ENCODE measurements at places on chromosomes 1 and 21.
A peak's percentile ranks its signal among the peaks of the same experiment; 100 is the strongest.

- DNase-seq, result no peak
Observed at GRCh38 chr1:241532162-241532531, at the start of gene KMO. Gene KMO (plus strand): TSS chr1:241532378. CDS start chr1:241532445, 67 bp downstream.

DNA sequence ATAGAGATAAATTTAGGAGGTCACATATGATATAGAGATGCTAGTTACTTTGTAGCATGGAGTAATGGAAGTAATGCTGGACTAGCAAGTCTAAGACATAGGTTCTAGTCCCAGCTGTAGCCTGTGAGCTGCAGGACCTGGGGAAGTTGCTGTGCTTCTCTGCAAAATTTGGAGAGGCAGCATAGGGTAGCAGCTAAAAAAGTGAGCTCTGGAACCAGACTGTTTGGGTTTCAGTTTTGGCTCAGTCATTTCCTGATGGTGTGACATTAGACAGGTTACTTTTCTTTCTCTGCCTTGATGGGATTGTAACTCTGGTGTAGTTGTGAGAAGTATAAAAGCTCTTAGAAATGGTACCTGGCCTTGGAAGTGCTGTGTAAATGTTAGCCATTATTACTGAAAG is 3.3 kb downstream of the METTL13 start:
- no peak for DNase-seq

DNA sequence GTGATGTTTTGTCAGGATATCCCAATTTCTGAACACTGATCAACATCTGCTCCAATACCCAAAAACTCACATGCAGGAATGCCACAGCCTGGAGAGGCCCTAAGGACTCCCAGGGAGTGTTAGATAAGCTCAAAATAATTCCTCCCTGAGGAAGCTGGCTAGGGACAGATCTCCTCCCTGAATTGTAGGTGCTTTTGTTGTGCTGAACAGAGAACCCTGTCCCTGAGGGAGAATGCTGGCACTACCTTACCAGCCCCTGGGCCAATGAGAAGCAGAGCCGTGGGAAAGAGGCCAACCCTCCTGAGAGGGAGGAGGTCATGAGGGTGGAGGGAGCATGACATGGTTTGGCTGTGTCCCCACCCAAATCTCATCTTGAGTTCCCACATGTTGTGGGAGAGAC is 73.6 kb upstream of the PTGFRN start:
- no peak for DNase-seq

GRCh38 chr1:116487031-116487430 is 83.8 kb downstream of the CD58 start:
- DNase-seq, result no peak

- no peak for DNase-seq
Observed at GRCh38 chr1:196317535-196318522, 290.4 kb downstream of the KCNT2 start.

GRCh38 chr1:220250681-220251080 is 21.6 kb downstream of the RAB3GAP2 start:
- DNase-seq, result no peak

GRCh38 chr1:218886101-218886871 is 287.4 kb upstream of the LYPLAL1 start:
- DNase-seq, result no peak

- DNase-seq, result peak; percentile 71
Observed at GRCh38 chr1:18557621-18558465, 72.8 kb upstream of the PAX7 start.

DNA sequence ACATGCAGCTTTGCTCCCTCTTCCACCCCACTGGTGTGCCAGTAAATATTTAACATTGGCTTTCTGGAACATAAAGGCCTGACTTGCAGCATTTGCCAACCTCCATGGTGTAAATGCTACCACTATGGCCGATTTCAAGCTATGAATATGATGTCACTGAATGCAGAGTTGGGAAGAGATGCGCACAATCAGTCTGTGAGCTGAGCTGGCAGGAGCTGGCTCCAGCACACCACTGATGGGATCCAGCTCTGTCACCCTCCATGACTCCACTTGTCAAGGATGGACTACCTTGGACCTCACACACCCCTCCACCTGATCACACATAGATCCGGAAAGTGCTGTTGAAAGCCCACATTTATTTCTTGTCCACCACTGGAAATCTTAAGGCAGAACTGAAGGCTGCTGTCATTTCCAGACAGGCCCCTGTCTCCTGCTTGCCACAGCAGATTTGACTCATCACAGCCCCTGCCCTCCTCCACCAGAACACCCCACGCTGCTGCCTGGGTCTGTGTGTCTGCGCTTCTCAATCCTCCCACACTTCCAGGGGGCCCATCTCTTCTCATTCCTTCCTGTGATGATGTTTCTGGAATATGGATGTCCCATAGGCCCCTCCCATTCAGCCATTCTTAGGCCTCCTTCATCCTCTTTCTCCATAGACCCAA is 82.2 kb upstream of the BCAR3 start:
- no peak for DNase-seq

DNA sequence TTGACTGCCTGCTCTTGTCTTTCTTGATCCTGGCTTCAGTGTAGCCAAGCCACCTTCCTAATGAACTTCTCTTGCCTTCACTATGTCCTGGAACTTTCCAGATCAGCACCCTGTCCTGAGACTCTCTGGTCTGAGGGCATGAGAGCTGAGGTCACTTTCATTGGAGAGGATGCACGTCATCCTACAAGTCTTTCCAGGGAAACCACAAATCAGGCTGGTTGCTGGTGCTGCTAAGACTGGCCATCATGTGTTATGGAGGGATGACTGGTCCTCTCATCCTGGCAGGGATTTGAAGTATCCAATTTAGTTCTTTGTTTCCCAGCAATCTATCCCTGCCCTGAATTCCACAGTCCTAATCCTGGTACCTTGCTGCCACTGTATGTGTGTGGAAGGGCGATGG is 228.6 kb downstream of the GPATCH2 start:
- DNase-seq, result no peak

DNA sequence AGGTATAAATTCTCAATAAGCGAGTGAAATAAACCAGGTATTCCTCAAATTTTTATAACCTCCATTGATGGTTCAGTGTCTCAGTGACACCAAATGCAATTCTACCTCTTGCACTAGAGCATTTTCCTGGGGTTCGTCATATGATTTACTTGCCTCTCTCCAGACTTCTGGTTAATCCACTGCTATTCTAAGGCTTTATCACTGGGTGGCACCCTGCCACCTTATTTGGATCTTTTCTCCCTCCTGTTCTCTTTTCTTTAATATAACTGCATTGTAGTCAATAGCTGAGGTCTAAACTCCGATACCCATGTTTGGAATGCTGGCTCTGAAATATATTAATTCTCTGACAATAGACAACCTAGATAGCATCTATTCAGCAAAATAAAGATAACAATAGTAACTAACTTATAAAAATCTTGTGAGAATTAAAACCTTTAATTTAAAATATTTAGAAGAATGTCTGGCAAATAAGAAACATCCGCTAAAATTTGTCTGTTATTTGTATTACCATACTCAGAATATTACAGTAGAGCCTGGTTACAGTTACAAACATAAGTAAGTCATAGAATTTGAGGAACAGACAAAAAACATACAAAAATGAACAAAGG is 436.4 kb downstream of the PLA2G4A start:
- DNase-seq, result peak; percentile 61

- no peak for DNase-seq
Observed at GRCh38 chr1:166588741-166589140, 250.5 kb upstream of the POGK start.

DNA sequence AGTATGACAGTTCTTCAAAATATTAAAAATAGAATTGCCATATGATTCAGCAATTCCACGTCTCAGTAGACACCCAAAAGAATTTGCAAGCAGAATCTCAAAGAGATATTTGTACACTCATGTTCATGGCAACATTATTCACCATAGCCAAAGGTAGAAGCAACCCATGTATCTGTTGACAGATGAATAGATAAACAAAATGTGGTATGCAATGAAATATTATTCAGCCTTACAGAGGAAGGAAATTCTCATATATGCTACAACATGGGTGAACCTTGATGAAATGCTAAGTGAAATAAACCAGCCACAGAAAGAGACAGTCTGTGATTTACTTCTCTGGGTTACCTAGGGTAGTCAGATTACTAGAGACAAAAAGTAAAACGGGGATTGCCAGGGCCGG is 47.0 kb downstream of the NAV1 start:
- DNase-seq, result no peak

- no peak for DNase-seq
Observed at GRCh38 chr1:92430030-92430429, 56.7 kb downstream of the GFI1 start.

GRCh38 chr1:19166066-19166465 is 44.0 kb downstream of the UBR4 start:
- no peak for DNase-seq

DNA sequence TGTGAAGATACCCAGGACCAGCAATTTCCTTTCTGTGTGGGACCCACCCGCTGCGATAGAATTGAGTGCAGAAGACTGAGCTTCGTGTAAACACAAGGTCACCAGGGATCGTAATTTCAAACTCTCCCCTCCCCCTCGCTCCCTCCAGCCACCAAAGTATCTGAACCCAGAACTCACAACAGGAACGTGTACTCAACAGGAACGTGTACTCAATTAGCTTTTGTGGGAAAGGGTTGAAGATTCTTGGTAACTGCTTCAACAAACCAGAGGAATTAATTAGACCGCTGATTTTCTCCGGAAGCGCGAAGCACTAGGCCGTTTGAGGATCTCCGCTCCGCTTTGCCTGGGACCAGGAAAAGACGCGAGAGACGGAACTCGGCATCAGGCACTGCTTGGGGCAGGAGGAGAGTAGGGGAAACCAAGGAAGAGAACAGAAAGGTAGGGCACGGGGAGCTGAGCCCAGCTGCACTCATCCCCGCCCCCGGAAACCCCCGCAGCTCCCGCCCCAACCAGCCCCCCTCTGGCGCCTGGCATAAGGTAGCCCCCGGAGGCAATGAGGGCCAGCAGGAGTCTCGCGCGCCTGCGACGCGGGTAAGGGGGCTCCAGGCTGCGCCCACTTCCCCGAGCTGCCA is 453 bp downstream of the DRAM2 start:
- DNase-seq, result no peak

DNA sequence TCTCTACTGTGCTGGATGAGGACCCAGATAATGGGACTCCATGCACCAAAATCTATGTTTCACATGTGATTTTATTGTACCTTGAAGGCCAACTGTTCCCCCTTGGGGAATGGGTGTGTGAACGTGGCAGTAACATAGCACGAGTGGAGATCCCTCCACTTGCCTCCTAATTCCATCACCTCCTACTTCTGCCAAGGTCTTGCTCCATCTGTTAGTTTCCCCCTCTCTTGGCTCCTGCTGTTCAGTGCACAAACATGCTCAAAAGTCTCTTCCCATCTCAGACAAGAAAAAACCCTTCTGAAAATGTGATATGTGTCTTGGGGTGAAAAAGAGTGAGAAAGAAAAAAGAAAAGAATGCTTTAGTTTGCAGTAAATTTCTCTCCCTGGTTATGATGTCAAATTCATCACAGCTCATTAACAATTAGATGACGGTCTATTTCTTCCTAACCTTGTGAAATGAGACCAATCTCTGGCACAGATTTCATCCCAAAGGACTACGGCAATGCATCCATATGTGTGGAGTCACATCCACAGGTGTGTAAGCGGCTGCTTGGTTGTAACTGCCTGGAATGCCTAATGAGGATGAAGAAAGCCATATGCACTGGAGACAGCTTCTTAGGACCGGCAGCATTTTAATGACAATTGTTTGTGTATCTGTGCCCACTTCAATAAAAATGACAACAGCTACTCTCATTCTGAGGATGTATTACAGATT is 79.3 kb upstream of the DIRAS3 start:
- no peak for DNase-seq
